ENCODE measurements at places on chromosomes 5 and 9.

- DNase-seq: no peak
Measured at GRCh38 chr5:39206630-39207321, 12.6 kb downstream of the FYB1 start.

DNA sequence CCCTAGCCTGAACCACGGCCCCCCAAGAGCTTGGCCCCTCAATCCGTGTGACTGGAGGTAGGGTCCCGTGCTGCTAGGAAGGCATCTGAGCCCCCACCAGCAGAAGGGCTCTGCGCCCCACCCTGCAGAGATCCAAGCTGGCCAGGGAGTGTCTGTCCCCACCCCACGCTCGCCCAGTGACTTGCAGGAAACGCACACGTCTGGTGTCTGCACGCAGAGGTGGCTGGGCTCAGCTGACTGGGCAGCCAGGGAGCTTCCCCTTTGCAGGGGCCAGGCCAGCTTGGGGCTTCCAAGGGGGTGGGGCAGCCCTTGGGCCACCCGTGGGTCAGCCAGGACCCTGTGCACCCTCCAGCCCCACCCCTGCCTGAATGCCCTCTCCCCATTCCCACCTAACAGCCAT lies 24.3 kb downstream of the NOTCH1 start:
- no peak for DNase-seq

DNA sequence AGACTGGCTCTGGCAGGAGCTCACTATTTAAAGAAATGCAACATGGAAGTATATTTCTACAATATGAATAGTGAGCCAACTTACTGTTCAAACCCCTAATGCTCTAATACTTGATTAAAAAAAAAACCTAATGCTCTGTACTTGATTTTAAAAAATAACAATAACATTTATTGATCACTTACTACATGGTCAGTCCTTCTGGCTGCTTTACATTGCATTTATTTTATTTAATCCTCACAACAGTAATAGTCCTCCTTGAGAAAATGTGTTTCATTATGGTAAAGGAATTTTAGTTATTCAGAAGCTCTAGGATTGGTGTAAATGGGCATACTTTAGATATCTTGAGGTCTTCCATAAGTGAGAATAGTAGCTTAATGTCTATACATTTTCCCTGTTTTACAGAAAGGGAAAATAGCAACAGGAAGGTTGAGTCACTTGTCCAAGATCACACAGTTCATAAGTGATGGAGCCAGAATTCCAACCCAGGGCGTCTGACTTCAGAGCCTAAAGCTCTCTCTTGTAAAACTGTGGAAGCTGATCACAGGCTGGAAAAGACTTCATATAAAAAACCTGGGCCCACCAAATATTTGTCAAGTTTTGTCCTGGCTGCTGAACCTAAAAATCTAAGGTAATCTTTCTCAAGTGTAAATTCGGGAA lies 1.0 kb downstream of the STARD4 start:
- no peak for DNase-seq

- no peak for DNase-seq
Measured at GRCh38 chr5:177098120-177098469, 11.4 kb downstream of the FGFR4 start.

- no peak for DNase-seq
Measured at GRCh38 chr9:75995066-75995465, 104.6 kb downstream of the PCSK5 start.

DNA sequence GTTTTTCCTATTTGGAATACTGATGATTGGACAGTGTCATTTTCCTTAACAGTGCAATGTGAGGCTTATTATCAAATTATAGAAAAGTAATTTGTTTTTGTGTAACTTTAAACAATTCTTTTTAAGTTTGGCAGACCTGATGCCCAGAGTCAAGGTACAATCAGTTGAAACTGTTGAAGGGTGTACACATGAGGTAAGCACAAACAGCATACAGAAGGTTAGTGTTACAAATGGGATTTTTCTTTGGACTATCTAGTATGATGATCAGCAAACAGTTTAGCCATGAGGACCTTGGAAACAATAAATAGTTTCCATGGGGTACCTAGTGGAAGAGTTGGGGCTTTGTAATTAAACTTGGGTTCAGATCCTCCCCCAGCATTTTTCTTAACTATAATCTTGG lies 16.2 kb downstream of the MTREX start:
- DNase-seq: no peak

DNA sequence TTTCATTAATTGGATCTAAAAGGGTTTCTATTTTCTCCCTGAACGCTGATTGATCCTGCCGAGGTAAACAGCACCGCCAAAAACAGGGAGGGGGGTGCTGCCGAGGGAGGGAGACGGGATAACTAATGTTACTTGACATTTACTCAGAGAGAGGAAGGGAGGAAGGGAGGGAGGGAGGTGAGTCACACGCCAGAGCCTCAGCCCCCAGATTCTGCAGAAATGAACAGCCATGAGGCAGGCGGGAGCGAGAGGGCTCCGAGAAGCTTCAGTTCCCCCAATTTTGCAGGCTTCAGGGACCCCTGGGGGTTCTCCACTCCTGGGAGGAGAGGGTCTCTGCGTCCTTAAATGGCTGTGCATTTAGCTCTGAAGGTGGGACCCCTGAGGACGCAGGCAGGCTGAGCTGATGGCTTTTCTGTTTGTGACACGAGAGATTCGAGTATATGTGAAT lies 59.1 kb upstream of the IER5L start:
- DNase-seq: no peak

DNA sequence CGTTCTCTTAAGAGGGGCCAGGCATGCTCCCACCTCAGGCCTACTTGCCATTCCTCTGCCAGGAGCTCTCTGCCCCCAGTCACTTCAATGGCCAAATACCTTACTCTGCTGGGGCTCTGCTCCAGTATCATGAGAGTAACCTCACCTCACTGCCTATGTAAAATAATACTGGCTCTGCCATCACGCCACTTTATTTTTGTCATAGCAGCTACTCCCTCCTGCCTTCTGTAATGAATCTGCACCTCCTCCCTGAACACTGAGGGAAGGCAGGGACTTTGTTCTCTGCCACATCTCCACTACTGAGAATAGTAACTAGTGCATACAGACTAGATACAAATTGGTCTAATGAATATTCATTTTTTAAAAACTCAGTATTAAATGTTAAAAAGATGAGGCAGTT lies 33.8 kb downstream of the MACROH2A1 start:
- no peak for DNase-seq
